ENCODE measurements at places on chromosomes 2 and 18. TPM values are rescaled to one million over a fixed set of nuclear protein-coding genes. Genes with fewer than 3 reads are reported as not detected.

Gene RAB17
- 0.40 TPM for total RNA-seq

Gene NDC80
- total RNA-seq = 81.6 TPM

Gene VWC2L
- total RNA-seq = not detected

Gene CABYR
- 1.9 TPM for total RNA-seq

Gene ANKRD30BL
- total RNA-seq = not detected

Gene BCL11A
- 1.8 TPM for total RNA-seq

Gene FNDC4
- not detected for total RNA-seq

Gene IFT172
- 7.1 TPM for total RNA-seq

Gene PSMA8
- 3.3 TPM for total RNA-seq

Gene SNORC
- total RNA-seq = 1.5 TPM

Gene IL36G
- not detected for total RNA-seq

Gene MYO7B
- 0.88 TPM for total RNA-seq

Gene ACADL
- not detected for total RNA-seq

Gene SNED1
- total RNA-seq = 0.91 TPM

Gene ANXA4
- 15.2 TPM for total RNA-seq

Gene SERPINB3
- not detected for total RNA-seq

Gene CCDC102B
- total RNA-seq = 1.4 TPM

Gene PLEK
- 2.2 TPM for total RNA-seq

Gene EPHA4
- 0.20 TPM for total RNA-seq
